EL (cell line): ENCODE measurements at places on chromosomes 6 and 20.

GRCh38 chr6:56688521-56688920 is 45.8 kb upstream of the DST start:
- DNase-seq = no peak

DNA sequence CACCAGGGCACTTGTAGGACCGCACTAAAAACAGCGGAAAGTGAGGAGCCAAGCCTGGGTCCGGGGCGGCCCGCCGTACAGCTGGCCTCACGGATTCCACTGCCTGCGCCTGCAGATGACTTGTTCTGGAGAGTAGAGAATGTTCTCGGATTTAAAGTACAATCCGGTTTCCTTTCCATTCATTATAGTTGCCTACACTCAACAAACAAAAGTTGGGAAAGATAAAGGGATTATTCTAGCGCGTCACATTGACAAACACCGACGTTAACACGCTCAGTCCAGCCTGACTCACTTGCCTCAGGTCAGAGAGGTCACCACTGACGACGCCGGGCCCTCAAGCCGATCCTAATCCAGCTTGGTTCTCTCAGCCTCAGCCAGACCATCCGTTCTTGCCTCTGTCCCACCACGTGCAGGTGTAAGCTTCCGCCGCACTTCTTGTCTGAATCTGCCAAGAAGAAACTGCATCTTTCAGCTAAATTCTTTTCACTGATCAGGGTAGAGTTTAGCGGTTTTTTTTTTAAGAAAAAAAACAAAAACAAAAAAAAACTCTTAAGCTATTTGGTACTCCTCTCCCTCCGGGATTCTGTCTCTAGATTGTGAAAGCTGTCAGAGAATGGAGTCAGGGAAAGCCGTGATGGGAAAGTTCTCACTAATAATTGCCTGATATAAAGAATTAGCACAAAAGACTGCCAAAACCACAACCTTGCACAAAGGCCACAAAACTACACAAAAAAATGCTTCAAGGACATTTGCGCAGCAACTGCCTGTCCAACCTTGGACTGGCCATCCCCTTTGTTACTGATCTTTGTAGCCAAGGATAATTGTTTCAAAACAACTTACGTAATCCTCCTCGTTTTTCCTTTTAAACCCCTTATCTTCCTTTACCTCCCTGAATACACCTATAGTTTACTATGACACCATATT is 1.1 kb upstream of the PHF10 start:
- DNase-seq = peak; percentile 83

- DNase-seq = peak; percentile 11
Observed at GRCh38 chr6:63802606-63803206, 167.1 kb downstream of the PHF3 start.

- DNase-seq = no peak
Observed at GRCh38 chr20:53723621-53724020, 130.0 kb upstream of the ZNF217 start.

DNA sequence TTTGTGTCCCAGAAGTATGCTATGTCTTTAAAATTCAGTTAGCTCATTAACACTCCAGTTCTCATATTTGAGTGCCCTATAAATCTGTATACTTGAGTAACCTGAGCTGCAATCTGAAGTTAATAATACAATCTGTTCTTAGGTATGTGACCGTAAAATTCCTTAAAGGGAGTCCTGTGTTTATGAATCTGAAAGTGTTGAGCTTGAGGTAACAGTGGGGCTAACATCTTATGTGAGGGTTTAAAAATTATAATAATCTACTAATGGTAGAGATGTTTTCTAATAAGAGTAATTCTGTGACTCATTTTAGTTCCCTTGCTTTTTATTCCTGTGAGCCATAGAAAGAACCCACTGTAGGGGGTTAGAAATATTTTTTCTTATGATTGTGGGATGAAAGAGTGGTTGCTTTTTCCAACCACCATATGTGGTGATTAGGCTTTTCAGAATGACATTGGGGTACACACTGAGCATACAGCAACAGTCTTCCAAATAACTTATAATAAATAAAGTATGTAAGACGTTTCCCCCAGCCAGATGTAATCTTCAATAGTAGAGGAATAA is 121.2 kb downstream of the BCKDHB start:
- no peak for DNase-seq

DNA sequence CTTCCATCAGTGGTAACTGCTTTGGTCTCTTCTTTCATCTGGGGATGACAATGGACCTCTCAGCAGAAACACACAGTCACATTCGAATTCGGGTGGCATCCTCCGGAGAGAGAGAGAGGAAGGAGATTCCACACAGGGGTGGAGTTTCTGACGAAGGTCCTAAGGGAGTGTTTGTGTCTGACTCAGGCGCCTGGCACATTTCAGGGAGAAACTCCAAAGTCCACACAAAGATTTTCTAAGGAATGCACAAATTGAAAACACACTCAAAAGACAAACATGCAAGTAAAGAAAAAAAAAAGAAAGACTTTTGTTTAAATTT is 6.1 kb downstream of the EDN1 start:
- DNase-seq = peak; percentile 91

GRCh38 chr20:61694682-61695081 is 371.0 kb downstream of the TAF4 start:
- no peak for DNase-seq
